ENCODE measurements at places on chromosomes 3 and 15.

DNA sequence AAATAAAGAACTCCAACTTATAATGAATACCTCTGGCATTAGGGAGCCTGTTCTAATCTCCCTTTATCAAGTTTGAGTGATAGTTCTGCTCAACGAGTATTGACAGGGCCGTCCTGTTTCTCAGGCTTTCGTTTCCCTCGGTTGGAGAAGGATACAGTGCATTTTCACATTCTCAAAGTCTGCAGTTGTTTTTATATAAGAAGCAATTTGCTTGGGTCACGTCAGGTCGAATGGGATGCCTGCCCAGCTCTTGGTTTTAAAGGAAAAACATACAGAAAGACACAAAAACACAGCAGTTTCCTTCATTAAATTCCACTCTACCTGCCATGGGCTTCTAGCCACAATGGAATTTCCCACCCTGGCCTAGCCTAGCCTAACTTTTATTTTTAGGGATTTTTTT, 366.3 kb downstream of the TIGIT start:
- no peak for DNase-seq

DNA sequence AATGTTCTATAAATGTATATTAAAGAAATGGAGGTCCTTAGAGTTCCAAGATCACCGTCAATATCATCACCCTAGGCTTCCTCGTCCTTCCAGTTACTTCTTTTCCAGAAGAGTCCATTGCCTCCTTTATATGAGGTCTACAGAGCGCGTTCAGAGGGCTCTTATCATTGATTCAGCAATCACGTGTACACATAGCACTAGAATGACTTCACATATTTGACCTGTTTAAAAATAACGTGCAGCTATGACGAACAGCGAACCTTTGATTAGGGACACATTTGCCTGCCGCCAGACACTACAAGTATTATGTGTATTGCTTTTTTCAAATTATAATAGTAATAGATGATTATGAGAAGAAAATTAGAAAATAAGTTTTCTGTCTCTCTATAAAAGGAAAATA, 26.0 kb downstream of the IGF1R start:
- no peak for DNase-seq

DNA sequence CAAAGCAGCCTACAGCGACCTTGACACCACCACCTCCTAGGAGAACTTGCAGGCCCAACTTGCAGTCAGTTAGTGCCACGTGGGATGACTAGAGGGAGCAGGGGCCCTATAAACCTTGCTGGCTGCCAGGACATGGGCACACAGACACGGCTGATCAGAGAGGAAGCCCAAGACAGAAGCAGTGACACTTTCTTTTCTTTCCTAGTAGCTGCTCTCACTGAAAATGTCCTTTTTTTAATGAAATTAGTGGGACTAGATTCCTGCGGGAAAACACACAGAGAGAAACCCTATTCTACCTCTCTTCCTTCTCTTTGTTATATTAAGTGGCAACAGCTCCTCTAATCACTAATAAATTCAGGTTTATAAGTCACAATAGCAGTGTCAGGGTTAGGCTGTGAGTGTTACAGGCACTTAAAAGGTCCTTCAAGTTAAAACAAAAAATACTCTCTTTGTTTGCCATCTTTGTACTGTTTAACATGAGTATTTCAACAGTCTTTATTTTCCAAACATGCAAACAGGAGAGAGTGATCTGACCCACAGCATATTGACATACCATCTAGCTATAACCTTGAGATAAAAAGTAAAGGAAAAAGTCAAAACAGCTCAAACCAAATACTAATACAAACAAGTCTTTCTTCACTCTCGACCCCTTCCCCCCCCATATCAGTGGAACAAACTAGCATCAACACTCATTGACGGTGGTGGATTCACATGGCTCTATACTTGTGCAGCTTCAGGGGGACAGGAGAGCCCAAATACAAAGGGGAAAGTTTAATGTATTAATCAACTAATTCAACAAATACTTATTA, 2.1 kb upstream of the TMEM212 start:
- DNase-seq: no peak

- no peak for DNase-seq
Observed at GRCh38 chr3:153431076-153431475, 269.1 kb downstream of the RAP2B start.

DNA sequence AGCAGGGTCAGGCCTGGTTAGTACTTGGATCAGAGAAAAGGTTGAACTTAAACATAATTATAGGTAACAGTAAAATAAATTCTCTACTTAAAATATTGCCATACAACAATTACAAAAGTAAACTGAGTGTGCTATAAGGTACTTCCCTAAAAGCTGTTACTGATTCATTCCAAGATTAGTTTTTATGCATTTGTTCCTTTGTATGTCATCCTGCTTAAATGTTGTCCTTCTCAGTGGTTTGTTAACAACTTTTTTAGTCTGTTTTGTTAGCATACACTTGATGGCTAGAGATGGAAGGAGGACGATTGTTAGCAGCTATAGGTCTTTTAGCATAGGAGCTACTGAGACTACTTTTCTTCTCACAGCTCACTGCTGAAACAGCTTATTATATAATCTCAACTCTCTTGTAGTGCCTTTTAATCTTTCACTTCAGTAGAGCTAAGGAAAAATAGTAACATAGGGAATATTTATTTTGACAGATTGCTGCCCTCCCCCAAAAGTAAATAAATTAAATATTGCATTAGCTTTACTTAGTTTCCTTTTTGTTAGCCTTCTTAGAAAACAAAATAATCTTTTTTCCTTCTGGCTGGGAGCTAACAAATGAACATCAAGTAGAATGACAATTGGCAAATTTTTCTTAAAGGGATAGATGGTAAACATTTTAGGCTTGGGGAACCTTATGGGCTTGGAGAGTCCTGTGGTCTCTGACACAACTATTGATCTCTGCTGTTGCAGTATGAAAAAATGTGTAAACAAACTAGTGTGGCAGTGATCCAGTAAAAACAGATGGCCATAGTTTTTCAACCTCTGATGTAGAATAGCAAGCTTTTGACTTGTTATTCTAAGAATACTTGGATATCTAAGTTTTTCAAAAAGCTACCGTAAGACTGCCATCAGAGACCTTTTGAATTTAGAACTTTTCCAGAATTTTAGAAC, 39.5 kb downstream of the USP8 start:
- no peak for DNase-seq

- no peak for DNase-seq
Observed at GRCh38 chr3:59442046-59442445, 392.2 kb upstream of the CFAP20DC start.

GRCh38 chr3:31289584-31289983, 243.1 kb upstream of the STT3B start:
- no peak for DNase-seq

DNA sequence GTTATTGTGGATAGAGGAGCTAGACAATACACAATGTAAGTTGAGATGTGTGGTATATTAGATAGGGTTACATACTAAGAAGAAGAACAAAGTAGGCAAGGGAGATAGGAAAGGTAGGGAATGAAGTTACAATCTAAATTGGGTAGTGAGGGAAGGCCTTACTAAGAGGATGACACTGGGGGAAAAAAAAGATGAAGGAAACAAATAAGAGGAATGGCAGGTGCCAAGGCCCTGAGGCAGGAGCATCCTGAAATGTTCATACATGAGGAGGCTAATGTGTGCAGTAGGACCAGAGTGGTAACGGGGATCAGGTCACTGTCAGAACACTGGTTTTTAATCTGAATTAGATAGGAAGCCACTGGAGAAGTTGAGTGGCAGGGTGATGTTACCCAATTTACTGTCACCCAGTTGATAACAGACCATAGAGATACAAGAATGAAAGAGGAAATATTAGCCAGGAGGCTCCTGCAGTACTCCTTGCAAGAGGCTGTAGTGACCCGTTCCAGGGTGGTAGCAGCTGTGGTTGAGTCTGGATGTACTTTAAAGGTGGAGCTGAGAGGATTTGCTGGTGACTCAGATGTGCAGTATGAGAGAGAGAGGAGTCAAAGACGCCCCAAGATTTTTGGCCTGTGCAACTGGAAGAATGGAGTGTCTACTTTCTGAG, 14.4 kb downstream of the RTP1 start:
- DNase-seq: no peak
